ENCODE measurements at places on chromosomes 16 and 17.
A peak's percentile ranks its signal among the peaks of the same experiment; 100 is the strongest.

GRCh38 chr16:53626161-53626560 is 77.5 kb downstream of the RPGRIP1L start:
- DNase-seq, result no peak

DNA sequence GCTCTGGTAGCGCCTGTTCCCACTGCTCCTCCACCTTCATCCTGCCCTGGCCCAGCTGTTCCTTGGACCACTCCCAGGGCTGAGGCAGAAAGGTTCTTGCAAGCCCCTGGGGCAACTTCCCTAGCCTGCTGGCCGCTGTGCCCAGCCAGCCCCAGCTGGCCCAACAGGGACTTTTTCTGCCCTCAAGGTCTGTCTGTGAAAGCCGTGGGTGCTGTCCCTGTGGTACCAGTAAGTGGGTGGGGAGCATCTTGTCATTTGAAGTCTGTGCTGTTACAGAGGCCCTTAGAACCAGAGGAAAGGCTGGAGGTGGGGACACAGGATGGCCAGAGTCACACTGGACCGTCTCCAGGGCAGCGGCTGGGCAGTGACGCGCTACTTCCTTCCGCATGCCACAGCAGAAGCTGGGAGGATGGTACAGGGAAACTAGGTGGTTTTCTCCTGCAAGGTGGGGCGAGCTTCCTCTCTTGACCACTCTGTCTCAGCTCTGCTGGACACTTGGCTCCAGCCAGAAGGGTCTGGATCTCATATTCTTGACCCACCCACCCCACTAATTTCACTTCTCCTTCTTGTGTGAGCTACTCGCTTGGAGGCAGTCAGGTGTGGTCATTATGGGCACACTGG is 87.8 kb downstream of the PLCG2 start:
- peak; percentile 59 for DNase-seq

DNA sequence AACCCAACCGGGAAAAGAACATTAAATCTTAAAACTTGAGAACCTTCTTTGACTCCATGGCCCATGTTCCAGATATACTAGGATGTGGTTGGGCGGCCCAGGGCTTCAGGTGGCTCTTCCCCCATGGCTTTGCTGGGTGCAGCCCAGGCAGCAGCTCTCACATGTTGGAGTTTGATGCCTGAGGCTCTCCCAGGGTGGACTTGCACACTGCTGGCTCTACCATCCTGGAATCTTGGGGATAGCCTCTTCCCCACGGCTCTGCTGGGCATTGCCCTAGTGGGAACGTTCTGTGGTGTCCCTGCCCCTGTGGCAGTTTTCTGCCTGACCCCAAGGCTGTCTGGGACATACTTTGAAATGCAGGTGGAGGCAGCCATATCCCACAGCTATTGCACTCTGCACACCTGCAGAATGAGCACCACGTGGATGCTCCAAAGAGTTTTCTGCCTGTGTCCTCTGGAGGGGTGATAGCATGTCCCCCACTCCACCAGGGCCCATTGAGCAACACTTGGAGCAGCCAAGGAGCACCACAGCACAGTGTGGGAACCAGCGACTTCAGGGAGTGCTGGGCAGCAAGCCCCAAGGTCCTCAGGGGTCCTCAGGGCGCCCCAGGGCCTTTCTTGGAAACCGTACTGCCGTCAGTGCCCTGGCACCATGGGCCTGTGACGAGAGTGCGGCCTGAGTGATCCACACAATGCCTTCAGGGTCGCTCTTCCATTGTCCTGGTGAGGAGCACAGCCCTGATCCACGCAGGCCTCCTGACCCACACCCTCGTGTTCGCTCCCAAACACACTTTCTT is 70.8 kb downstream of the GOSR1 start:
- DNase-seq, result no peak

DNA sequence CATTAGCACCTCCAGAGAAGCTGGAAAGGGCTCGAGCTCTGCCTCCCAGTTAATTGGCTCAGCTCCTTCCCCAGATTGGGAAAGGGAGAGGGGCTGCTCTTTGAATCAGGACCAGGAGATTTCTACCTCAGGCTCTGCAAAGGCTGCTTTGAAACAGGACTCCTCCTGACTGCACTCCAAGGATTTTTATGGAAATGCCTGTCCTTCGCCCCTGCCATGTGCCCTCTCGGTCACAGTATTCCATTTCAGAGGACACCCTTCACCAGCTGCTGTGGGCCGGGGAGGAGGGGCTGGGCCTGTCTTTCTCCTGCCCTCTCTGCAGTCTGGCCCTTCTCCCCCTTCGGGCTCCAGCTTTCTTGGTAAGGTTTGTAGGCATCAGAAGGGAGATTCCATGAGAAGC is 13.6 kb downstream of the MRM1 start:
- DNase-seq, result no peak

DNA sequence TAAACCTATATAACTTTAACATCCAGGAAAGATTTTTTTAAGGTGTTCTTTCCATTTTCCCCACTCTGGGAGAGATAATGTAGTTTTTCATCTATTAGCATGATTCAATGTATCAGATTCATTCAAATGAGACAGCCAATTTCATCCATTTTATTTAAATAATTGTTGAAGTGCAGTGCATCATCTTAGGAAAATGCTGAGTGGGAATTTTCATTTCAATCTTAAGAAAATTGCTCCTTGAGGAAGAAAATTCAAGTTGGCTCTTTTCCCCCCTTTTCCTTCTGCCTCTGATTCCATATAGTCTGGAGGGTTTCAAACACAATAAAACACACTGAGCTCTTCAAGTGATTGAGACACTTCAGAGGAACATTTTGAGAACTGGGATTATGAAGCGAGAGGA is 3.4 kb upstream of the KCNJ16 start:
- DNase-seq, result no peak

DNA sequence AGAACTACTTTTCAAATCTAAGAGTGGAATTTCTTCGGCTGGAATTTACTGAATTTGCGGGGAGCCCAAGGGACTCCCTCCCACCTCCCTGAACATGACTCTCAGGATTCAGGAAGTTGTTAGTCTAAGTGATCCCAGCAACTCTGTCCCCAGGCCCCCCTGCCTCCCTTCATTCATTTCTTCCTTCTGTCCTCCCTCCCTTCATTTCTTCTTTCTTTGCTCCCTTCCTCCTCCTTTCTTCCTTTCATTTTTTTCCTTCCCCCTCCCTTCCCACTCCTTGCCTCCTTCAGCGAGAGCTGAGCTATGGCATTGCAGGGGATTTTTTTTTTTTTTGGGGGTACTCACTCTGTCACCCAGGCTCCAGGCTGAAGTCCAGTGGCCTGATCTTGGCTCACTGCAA is 10.9 kb upstream of the JUP start:
- DNase-seq, result no peak

DNA sequence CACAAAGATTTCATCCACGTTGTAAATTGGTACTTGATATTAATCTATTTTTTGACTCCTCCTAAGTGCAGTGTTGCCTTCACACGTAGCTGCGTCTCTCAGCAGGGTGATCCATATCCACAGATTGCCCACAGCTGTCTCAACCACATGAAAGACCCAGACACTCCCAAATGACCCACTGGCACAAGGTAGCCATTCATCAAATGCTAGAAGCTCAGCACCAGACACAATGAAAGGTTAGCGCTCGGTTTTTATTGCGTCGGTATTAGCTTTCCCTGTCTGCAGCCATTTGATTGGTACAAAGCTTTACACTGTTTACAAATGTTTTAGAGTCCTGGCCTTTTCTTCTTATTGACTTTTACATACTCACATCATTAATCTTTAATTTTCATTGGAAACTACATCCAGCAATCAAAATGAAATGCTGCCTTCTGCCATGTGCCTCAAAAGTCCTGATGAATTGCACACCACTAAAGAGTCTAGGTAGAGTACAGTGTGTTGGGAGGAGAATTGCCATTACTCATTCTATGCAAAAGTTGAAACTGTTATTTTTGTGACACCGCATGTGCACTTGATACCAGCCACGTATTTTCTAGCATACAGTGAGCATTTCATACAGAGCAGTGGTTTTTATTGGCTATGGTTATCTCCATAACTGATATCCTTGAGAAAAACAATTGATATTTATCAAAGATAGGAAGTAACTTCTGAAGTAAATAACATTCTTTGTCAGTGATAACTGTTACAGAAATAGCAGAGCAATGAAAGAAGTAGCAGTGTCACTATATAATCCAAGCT is 127.3 kb upstream of the NUDT7 start:
- DNase-seq, result no peak

- no peak for DNase-seq
These were observed 549.3 kb upstream of the HSBP1 start for GRCh38 chr16:83258366-83258928.

GRCh38 chr17:40699371-40699770 is 4.2 kb downstream of the KRT24 start:
- DNase-seq, result no peak

- no peak for DNase-seq
These were observed 26.4 kb upstream of the TAOK1 start for GRCh38 chr17:29363716-29364115.

DNA sequence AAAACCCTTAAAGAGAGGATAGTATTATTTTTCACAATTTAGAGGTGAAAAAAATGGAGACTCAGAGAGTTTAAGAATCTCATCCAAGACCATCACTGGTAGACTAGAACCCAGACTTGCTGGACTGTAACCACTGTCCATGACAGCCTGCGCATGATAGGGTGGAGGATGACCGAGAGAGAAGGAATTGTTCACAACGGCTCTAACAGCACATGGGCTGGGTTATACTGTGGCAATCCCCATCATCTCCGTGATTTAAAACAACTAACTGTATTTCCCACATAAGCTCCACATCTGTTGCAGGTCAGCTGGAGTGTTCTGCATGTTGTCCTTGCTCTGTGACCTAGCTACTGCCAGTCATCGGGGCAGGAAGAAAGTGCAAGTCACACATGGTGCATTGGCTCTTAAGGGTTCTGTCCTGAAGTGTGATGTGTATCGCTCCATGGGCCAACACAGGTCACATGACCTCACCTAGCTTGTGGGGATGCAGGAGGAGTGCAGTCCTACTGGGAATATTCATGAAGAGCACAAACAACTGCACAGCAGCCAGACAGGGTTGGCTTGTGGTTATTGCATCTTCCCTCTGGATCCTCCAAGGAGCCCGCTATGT is 131.2 kb upstream of the MPHOSPH6 start:
- DNase-seq, result no peak

GRCh38 chr17:57953219-57953618 is 2.0 kb downstream of the CUEDC1 start:
- DNase-seq, result no peak

- DNase-seq, result no peak
These were observed 101.4 kb downstream of the BMERB1 start for GRCh38 chr16:15535772-15536171.

- DNase-seq, result peak; percentile 56
These were observed 5.2 kb downstream of the SECTM1 start for GRCh38 chr17:82328141-82328993.

GRCh38 chr17:2485543-2485942 is 26.1 kb downstream of the METTL16 start:
- DNase-seq, result no peak

DNA sequence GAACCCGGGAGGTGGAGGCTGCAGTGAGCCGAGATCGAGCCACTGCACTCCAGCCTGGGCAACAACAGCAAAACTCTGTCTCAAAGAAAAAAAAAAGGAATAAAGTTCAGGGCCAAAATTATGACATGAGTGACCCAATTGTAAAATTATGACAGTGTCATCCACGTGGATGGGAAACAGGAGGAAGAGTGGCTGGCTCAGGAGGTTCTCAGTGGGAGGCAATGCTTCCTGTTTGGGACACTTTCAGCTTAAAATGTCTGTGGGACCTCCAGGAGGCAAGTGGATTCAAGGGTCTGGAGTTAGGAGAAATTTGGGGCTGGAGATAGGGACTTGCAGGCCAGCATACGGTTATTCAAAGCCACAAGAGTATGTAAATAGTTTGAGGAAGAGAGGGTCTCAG is 8.0 kb upstream of the STX4 start:
- no peak for DNase-seq

- DNase-seq, result peak; percentile 69
These were observed 722 bp upstream of the SLC38A10 start for GRCh38 chr17:81295676-81296381.

DNA sequence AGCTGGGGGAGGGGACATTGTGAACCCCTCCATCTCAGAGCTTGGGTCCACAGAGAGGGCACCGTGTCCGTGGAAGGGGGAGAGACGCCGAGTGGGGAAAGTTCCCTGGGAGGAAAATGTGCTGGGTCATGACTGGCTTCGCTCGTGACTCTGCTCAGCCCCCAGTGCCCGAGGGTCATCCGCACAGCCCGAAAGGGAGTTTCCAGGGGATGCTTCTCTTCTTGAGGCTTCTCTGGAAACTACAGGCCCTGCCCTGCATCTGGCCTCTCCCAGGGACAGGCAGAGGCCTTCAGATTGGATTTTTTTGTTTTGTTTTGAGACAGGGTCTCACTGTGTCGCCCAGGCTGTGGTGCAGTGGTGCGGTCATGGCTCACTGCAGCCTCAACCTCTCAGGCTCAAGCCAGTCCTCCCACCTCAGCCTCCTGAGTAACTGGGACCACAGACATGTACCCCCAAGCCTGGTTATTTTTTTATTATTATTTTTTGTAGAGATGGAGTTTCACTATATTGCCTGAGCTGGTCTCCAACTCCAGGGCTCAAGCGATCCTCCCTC is 9.8 kb upstream of the GSE1 start:
- DNase-seq, result no peak

DNA sequence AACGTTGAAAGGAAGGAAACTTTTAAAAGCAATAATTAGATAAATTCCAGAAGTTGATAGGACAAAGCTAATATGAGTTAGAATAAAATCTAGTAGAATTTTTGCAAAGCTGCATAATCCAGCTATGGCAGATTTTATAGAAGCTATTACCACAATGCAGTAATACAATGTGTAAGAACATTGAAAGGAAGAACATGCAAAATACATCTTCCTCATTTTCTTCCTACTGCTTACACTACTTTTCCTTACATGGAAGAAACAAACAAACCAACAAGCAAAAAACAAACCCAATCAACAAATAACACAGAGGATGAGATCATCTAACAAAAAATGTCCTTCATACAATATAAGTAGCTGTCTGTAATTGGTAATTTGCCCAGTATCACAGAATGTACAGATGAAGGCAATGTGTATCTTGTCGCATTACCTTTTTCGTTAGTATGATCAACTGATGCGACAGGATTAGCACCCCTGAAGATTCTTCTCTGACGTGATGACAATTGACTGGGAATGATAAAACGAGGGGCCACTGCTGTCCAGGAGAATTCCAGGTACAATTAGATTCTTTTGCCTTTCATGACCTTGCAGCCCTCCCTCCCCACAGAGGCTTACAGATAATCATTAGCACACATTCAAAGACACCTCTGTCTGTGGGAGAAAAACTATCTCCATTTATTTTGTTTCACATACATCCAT is 21.2 kb upstream of the LRRC37A start:
- DNase-seq, result no peak

- DNase-seq, result no peak
These were observed 848 bp downstream of the DNASE1L2 start for GRCh38 chr16:2237102-2237482.

All from mucosa of gallbladder (tissue), 1 donor.